Suppressor macrophage treated with lipopolysaccharide for 4 hours (primary cell): ENCODE measurements at places on chromosomes 3 and 15.

GRCh38 chr3:6542795-6543194, 318.1 kb upstream of the GRM7 start:
- DNase-seq = no peak

DNA sequence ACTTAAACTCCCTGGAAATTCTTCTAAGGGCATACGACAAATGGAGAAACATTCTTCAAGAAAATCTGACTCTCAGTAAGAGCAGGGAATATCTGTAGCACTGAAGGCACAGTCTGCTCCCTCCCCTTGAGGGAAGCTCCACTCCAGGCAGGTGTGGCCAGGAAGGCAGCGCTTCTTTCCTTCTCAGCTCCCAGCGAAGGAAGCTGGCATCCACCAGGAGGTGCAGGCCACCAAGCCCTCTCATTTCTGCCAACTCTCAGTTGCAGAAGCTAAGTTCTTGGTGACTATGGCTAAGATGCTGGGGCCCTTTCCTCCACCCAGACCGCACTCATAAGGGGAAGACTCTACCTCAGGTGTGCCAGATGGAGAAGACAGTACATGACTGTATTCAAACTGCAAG, 37.7 kb upstream of the SLC41A3 start:
- DNase-seq = no peak

GRCh38 chr3:4478261-4478660, 11.2 kb upstream of the SUMF1 start:
- DNase-seq = peak; percentile 86

DNA sequence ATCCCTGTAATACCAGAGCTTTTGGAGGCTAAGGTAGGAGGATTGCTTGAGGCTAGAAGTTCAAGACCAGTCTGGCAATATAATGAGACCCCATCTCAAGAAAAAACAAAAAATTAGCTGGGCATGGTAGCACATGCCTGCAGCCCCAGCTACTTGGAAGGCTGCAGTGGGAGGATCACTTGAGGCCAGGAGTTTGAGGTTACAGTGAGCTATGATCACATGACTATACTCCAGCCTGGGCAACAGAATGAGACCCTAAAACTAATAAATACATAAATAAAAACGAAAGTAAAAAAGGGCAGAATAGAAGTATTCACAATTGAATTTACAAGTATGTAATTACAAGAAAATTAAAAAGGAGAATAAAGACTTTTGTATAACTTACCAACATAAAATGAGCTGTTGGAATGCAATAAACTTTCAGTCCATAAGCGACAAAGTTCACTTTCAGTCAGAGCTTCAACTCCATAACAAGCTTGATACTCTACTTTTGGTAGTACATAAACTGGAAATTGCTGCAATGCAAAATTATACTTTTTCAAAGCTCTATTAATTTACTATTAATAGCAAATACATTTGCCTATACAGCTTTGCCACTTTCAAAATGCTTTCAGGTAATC, 36.8 kb downstream of the ICE2 start:
- no peak for DNase-seq

GRCh38 chr15:50066202-50066601, 52.8 kb downstream of the ATP8B4 start:
- peak; percentile 64 for DNase-seq

GRCh38 chr3:15081960-15082664, 16.8 kb downstream of the RBSN start:
- peak; percentile 88 for DNase-seq

GRCh38 chr3:149936812-149937230, 33.9 kb downstream of the PFN2 start:
- peak; percentile 37 for DNase-seq

DNA sequence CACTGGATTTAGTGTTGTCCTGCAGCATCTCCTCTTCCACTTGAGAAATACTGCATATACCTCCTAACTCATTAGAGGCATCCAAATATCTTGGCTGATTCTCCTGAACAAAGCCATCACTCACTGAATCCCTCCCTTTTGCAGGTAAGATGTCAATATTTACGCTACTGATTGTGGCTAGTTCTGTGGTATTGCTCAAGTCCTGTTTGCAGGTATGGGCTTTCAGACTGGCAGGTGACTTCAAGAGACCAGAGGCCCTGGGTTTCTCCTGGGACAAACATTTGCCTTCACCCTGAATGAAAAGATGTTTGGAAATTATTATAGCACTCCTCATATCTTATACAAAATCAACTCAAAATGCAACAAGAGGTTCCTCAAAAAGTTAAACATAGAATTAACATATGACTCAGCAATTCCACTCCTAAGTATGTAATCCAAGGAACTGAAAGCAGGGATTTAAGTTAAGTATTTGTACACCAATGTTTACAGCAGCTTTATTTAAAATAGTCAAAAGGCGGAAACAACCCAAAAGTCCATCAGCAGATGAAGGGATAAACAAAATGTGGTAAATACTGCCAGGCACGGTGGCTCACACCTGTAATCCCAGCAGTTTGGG, 18.6 kb downstream of the NEK4 start:
- DNase-seq = peak; percentile 83

DNA sequence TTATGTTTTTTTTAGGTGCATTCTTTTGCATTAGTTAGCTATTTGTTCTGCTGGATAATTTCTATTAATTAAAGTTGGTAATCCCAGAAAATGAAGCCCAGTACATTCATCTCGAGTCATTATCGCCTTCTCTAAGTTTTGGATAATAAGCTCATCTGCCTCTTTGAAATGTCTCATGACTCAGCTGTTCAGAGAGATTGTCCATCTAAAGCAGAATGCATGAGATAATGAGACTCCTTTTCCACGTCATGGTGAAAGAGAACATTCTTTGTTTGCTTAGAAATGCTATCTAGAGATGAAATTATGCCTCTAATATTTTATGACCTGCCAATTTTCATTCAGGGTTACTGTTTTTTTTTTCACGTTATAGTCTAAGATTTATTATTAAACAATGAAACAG, 374.7 kb upstream of the GOLIM4 start:
- no peak for DNase-seq

GRCh38 chr3:114216186-114216970, 21.0 kb downstream of the ZNF80 start:
- DNase-seq = no peak

DNA sequence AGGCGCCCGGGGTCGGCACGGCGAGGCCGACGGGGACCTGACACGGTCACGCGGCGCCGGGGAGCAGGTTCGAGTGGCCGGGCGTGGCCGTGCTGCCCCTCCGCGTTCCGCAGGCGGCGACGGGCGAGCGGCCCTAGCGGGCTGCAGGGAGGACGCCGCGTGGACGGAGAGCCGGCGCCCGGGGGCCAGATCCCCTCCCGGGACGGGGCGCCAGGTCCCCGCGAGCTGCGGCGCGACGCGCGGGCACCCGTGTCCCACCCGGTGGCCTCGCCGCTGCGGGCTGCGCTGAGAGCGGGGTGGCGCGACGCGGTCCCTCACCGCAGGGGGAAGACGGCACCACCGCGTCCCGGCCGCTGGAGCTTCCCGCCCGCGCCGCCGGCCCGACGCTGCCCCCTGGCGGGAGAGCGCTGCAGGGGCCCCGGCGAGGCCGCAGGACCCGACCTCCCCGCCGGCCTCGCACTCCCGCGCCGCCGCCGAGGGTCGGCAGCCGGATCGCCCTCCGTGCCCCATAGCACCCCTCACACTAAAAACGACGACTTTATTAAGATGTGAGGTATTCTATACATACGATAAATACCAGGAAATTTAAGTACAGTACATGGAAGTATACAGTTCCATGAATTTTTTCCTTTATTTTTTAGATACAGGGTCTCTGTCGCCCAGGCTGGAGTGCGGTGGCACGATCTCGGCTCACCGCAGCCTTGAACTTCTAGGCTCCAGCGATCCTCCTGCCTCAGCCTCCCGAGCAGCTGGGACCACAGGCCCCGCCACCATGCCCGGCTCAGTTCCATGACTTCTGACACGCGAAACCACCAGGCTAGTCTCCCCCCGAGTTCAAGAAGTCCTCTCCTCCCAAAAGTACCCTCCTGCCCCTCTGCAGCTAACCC, 1.3 kb upstream of the PIGZ start:
- peak; percentile 85 for DNase-seq

- no peak for DNase-seq
These were observed 792.3 kb downstream of the DIPK2A start for GRCh38 chr3:144763878-144764454.

DNA sequence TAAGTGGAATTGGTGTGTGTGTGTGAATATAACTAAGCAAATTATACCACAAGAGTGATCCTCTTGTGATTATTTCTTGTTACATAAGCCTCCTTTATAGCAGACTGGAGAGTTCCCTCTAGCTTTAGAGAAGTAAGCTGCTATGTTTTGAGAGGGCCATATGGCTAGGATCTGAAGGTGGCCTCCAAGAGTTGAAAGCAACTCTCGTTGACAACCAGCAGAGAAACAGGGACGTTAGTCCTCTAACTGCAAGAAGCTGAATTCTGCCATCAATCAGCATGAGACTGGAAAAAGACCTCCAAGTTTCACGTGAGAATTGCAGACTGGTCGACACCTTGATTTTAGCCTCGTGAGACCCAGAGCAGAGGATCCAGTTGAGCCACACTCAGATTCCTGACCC, 278.5 kb upstream of the ZNF717 start:
- DNase-seq = no peak

DNA sequence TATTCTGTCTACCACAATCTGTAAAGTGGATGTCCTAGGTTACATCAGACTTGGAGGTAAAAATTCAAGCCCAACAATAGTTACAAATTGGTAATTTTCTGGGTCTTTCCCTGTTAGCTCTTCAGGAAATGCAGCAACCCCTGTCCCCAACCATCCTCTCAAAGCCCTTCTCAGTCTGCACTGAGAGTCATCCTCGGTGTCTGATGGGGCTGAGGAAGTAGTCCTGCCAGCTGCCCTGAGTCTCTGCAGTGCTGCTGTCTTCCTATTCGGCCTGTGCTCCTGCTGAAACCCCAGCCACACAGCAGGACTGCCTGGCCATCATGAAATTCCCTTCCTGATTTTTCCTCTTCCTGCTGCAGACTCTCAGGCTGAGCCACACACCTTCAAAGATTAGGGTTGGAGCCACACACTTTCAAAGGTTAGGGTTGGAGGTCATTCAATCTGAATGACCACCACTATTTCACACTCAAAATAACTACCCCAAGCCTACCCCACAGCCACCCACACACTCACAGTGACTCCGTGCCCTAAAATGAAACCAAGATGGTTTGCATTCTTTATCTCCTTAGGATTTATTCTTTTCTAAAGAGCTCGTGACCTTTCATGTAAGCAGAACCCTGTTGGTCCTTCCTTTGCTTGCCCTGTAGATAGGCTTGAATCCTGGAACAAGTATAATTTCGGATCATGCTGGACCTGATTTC, 17.6 kb downstream of the TRIM42 start:
- DNase-seq = no peak

- no peak for DNase-seq
These were observed 29.9 kb upstream of the FLNB start for GRCh38 chr3:57978316-57978715.

DNA sequence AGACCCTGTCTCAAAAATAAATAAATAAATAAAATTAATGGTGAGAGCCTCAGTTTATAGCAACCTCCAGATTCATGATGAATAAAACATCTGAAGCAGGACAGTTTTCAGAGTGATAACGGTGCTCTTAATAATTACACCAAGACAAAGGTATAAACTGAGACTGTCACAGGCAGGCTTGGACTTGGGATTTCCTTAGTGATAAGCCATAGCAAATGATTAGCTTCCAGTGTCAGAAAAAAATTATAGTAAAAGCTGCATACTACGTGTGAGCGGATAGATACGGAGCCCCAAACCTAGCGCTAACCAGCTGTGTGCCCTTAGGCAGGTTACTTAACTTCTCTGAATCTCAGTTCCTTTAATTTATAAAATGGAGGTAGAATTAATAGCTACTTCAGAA, 21.5 kb downstream of the LIPH start:
- no peak for DNase-seq

DNA sequence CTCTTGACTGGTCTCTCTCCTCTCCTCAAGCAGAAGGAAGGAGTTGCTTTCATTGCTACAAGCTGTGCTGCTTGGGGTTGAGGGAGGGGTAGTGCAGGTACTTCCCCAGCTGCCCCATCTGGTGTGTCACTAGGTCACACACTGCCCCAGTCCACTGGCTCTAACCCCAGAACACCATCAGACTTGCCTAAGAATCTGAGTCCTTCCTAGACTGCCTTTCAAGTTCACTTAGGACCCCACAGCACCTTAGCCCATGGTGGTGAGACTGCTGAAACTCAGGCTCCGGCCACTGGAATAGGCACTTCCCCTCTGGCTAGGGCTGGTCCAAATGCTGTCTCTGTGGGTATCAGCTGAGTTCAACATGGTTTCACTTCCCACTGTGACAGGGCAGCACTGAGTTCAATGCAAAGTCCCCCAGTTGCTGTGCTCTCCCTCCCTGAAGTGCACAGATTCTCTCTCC, 279.7 kb upstream of the GOLGA6L4 start:
- DNase-seq = peak; percentile 21

DNA sequence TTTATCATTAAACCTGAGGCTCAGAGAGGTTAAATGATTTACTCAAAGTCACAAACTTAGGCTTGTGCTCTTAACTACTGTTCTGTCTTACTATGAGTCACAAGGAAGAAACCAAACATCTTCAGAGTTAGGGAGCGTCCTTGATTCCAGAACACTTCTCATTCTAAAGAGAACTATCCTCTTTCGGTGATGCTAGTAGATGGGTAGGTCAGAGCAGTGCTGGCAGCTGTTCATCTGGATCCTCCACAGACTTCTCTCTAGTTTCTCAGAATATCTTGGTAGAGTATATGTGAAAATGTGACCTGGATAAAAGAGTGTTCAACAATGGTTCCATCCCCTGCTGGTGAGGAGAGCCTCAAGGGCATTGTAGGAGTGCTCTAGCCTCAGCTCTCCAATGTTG, 3.3 kb downstream of the ARL6IP5 start:
- DNase-seq = peak; percentile 55

DNA sequence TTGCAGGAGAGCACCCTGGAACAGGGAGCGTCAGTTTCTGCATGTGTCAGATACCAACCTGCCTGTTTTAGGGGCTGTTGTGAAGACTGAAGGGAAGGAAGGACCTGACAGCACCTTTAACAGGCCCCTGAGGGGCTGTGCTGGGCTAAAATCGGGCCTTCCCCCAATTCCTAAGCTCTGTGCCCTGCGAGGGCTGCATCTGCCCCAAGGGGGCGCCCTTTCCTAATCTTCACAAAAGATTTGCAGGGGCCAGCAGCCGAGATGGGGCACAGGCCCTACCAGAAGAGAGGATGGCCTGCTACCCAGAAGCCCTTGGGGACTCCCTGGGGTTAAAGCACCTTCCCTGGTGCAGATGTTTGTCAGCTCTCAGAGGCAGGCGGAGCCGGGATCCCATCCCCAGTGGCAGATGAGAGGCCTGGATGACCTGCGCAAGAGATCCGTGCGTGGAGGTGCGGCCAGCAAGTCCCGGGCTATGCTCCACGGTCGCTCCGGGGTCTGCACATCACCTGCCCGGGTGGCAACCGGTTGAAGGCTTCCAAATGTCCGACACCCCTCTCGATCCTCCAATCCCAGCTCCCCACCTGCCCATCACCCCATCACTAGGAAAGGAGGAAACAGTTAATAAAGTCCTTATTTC, 53.6 kb downstream of the RHCG start:
- DNase-seq = peak; percentile 72
